ENCODE measurements at places on chromosomes 5 and 9. TPM values are rescaled to one million over a fixed set of nuclear protein-coding genes. Genes with fewer than 3 reads are reported as not detected.
A peak's percentile ranks its signal among the peaks of the same experiment; 100 is the strongest.

SPATA31E1 gene
- polyA plus RNA-seq = not detected

TMEM252 gene
- polyA plus RNA-seq = not detected

RASEF gene
- polyA plus RNA-seq = 0.07 TPM

MYOZ3 gene
- 14.5 TPM for polyA plus RNA-seq

CAMK4 gene
- polyA plus RNA-seq = 1.00 TPM

DIPK1B gene
- 3.5 TPM for polyA plus RNA-seq

TMED9 gene
- 115 TPM for polyA plus RNA-seq

NSG2 gene
- polyA plus RNA-seq = 0.07 TPM

C9orf153 gene
- polyA plus RNA-seq = 0.09 TPM

STK32A gene
- polyA plus RNA-seq = 0.09 TPM

DNA sequence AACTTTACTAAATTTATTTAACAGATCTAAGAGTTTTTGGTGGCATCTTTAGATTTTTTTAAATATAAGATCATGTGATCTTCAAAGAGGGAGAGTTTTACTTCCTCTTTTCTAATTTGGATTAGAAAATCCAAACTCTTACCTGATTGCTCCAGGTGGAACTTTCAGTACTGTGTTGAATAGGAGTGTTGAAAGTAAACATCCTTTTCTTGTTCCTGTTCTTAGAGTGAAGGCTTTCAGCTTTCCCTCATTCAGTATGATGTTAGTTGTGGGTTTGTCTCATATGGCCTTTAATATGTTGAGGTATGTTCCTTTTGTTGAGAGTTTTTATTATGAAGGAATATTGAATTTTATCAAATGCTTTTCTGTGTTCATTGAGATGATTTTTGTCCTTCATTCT is 650.0 kb upstream of the SGCD start:
- DNase-seq = no peak

DNA sequence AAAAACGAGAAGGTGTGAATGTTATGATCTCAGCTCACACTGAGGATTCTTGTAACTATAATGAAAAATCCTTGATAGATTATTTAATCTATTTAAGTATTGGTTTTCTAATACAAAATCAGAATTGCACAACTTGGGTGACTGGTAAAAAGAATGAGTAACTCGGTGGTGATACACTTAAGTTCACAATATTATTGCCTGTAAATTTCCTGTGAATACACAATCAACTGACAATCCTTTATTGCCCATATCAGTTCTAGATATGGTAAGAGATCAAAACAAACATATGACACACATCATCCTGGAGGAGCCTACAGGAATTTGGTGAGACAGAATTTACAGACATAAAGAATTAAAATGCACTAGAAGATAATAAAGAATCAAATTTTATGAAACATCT is 14.1 kb upstream of the LURAP1L start:
- DNase-seq = no peak

DNA sequence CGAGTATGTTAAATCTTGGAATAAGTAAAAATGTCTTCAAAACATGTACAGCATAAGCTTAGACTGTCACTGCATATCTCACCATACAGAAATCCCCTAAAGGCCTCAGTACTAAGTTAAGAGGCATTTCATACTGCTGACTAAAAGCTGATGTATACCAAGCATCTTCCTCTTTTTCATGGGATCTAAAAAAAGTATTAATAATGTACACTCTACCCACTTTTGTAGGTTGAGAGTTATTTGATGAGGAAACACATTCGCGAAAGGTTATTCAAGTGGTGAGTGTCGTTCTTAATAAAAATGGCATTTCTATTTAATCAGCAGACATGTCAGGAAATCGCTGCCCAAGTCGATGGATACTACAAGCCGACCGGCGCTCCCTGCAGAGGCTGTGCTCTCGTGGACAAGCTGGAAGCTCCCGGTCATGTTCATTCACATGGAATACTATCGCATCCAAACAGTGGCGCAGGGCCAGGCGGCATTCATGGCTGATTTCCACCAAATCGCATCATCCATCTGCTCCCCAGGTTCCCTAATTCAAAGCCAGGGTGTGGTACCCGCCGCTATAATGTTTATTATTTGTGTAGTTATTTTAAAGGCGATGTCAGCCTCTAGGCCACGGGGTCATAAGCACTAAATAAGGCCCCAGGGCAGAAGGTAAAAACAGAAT is 724 bp downstream of the SGTB start:
- DNase-seq = peak; percentile 60

GRCh38 chr5:161934486-161934885 is 86.6 kb downstream of the GABRA1 start:
- DNase-seq = no peak

- DNase-seq = no peak
Observed at GRCh38 chr5:168879331-168879730, 300.2 kb upstream of the PANK3 start.

DNA sequence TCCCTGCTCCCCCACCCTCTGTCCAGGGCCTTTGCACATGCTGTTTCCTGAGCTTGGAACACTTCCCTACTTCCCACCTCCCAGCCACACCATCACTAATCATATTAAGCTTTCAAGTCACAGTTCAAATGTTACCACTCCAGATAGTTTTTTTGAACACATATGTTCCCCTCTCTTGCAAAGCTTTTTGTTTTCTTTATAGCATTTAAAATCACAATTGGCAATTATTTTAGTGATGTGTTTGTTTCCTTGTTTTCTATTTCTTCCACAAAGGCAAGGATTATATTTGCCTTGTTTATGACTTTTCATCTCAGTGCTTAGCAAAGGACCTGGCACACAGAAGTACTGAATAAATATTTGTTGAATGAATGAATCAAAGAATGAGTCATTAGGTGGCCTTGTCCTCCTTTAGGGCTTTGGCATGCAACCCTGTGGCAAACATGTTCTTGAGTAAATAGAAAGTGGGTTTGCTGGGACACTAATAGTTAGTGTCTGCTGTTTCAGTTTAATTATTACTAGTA is 386.8 kb downstream of the FGF10 start:
- no peak for DNase-seq

DNA sequence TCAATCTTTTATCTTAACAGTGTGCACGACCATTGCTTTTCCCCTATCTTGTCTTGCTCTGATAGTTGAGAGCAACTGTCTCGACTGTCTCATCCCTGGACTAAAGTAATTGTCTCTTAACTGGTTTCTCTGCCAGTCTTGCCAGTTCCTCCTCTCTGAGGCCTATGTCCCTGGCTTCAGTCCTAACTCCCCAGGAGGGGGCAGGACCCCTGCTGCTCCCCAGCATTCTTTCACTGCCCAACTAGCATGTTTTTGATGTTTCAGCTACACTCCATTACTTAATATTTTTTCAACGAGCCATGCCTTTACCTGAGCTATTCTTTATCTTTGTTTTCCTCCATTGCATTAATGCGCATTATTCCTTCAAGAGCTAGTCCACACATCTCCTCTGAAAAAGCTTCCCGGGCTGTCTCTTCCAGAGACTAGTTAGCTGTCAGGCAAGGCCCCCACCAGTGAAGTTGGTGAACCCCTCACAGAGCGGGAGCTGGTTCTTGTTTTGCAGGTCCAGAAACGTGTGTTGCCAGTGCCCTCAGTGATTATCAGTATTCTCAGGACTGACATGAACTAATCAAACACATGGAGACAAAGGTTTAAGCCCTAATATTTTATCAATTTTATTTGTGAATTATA is 291.7 kb upstream of the KCNN2 start:
- no peak for DNase-seq

DNA sequence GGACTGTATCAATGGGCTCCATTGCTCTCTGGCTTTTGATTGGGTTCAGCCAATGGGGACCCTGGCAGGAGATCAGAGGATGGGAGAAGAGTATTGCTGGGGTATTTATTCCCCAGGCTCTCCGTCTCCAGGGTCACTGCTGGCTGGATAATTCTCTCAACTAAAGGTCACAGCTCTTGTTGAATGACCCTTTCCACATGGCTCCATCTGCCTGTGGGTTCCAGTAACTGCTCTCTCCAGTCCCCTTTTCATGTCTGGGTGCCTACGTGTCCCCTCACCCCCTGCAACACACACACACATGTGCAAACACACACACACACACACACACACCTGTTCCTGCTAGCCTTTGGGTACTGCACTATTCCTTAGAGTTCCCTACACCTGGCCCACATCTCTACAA is 53.9 kb upstream of the RIC1 start:
- no peak for DNase-seq

GRCh38 chr9:124242331-124243194 is 15.2 kb upstream of the NEK6 start:
- DNase-seq = peak; percentile 73

DNA sequence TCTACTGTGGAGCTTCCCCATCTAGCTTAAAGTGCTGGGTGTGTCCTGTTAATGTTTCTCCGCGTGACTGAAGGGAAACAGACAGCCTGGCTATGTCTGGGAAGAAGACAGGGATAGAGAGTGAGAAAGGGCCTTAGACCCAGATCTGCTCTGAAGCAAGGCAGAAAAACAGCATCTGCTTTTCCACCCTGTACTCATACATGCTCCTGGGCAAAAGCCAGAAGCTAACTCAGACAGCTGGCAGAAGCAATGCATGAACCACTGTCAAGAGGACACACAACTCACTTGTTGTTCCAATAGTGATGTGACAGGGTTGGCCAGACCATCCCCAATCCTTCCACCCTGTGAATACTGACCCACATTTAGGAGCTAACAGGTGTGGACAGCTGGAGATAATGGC is 63.3 kb downstream of the DPYSL3 start:
- DNase-seq = no peak

DNA sequence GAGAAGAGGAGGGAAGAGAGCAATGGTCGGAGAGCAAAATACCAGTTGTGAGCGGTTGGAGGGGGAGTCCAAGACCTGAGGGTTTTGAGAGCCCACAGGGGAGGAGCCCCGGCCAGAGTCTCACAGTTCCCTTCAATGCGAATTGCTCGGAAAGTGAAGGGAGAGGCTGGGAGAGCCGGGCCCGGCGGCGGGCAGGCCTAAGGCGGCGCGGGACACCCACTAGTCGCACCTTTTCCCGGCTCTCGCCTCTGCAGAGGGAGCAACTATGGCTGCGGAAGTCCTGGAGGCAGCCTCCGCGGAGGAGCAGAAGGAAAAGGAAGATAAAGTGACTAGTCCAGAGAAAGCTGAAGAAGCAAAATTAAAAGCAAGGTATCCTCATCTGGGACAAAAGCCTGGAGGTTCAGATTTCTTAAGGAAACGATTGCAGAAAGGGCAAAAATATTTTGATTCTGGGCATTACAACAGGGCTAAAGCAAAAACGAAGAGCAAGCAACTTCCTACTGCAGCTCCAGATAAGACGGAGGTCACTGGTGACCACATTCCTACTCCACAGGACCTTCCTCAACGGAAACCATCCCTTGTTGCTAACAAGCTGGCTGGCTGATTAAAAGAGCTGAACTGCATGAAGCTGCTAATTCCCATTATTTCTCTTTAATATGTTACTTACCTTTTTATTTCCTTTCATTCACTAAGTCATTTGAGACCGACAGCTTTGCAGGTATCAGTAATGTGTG is 6.5 kb upstream of the BTNL3 start:
- no peak for DNase-seq

- no peak for DNase-seq
Observed at GRCh38 chr5:137441476-137441875, 57.6 kb downstream of the SPOCK1 start.

GRCh38 chr5:142215915-142216681 is 107.5 kb downstream of the NDFIP1 start:
- peak; percentile 74 for DNase-seq

DNA sequence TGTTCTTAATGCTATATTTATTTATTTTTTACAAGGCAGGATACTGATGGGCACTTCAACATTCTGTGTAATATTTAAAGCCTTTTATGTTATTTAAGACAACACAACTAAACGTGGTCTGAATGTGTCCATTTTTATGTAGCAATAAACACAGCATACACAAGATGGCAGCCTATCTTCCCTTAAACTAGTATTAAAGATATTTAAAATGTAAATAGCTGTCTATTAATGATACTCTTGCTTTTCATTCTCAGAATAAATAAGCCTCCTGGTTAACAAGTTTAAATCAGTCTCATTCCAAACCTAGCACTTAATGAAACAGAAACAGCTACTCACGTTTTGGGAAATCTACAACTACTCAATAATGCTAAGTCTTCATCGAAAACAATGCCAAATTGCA is 315.7 kb downstream of the MCTP1 start:
- DNase-seq = no peak

DNA sequence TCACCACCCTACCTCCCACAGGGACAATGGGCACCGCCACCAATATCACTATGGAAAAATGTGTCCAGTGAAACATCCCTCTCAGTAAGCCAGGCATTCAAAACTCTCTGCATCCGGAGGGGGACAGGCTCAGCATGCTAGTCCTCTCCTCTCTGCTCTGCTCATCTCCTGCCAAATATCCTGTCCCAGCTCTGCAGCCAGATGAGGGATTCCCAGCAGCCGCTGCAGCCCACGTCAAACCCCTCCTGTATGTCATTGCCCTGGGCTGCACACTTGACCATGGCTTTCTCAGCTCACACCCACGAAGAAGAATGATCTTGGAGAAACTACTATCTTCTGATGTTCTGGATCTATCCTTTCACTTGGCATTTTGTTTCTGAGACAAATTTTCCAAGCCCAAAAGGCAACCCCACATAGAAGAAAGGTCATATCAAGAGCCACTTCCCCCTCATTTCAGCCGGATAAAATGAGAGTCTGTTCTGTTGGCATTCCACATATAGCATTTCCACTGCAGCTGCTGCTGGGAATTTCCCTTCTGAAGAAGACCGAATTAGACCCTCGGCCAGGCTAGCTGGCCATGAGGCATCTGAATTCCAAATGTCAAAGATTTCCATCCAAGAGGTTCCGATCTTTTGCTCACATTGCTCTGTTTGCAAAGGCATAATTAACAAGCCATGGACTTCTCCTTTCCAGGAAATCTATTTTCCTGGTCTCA is 338.0 kb downstream of the ACTL7B start:
- no peak for DNase-seq

DNA sequence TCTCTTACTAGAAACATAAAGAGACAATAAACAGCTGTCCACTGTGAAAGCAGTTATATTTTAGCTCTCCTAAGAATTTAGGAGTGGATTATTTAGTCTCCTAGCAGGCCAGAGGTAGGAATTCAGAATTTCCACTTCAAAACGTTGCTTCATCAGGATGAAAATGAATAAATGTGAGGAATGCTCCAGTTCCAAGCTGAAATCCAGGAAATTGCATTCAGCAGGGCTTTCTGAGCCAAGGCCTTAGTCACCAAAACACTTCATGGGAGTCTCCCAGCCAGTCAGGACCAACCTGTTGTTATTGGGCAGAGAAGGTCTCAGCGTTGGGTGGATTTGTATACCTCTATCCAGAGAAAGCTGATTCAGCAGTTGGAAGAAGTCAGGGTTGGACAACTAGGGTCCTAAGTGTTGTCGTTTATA is 1040.3 kb downstream of the TLE1 start:
- DNase-seq = peak; percentile 17

- no peak for DNase-seq
Observed at GRCh38 chr5:62315376-62316175, 9.6 kb downstream of the KIF2A start.

DNA sequence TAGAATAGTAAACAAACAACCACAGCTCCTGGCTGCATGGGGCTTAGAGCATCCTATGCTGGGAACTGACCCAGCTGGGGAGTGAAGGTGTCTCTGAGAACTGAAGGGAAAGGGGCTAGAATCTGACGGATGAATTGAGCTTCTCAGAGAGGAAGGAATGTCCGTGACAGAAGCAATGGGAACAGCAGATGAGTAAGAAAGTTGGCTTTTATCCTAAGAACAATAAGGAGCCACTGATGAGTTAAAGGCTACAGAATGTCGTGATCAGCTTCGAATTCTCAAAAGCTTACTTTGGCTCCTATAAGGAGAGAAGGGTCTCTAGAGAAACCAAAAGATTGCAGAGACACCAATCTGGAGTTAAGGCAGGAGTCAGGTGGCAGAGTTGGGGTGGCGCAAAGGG is 52.6 kb downstream of the EBF1 start:
- DNase-seq = no peak

- DNase-seq = no peak
Observed at GRCh38 chr5:96977228-96977627, 41.3 kb downstream of the LNPEP start.
